ENCODE measurements at places on chromosomes 2 and 18.

DNA sequence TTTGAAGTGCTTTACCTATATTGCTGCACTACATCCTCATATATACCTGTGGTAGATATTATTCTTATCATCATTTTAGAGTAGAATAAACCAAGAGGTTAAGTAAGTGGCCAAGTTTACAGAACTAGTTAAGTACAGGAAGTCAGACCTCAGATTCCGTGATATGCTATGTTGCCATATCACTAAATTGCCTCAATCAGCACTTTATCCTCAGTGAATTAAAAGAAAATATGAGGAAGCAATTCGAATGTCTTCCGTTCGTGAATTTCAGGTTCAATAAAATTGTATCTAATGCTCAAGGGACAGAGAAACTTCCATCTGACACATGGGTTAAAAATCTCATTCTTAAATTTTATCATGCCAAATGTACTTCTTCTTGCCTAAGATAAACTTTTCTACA lies 848.6 kb downstream of the CPS1 start:
- DNase-seq = no peak

GRCh38 chr2:102114851-102115497 lies 27.6 kb upstream of the IL1R1 start:
- no peak for DNase-seq

- no peak for DNase-seq
Measured at GRCh38 chr2:231626449-231626848, 33.8 kb downstream of the TEX44 start.

DNA sequence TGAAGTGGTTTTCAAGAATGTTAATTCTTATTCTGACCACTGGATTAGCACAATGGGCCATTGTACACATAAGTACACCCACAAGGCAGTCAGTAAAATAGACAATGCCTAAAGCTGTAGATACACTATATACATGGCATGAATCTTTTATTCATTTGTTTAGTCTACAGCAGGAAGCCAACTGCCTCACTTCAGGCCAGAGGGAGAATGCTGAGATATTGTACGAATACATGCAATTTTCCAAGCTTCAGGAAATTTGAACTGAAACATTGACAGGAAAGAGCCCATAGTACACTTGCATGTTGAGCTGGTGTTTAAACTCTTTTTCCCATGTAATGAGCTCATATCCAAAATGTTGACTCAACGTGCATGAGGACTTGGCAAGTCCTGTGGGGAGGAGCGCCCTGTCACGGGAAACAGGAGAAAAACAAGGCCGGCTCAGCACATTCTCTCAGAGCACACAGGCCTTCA lies 111.6 kb upstream of the CYP1B1 start:
- no peak for DNase-seq

DNA sequence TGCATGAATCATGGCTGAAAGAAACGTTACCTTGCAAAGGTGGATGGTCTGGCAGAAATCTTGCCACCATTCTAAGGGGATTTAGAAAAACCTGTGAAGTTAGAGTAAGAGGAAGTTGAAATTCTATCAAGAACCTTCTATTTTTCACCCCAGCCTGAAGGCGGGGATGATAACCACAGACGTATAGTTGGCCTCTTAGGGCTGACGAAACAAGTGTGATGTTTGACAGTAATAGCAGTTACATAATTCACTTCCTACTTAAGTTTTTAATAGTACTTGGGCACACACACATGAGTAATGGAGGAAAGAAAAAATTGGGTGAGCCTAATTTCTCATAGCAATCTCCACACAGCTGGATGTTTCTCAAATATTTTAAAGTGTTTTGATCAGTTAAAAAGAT lies 336.6 kb upstream of the SALL3 start:
- DNase-seq = no peak

GRCh38 chr2:98615481-98615880 lies 7.1 kb downstream of the UNC50 start:
- DNase-seq = no peak

DNA sequence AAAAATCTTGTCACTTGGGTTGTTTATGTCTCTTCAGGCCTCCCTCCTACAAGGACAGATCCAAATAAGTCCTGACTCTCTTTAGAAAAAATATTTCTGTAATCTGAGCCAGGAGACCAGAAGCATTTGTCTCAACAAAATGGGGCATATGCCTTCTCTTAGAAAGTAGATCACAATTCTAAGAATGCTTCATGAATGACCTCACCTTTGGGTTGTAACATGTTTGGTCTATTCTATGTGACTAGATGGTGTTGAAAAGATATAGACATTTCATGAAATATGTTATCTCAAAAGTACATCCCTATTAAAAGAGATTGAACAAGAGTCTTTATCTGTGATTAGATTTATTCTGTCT lies 159.0 kb upstream of the SETBP1 start:
- DNase-seq = no peak

GRCh38 chr2:19818039-19818438 lies 83.7 kb downstream of the TTC32 start:
- DNase-seq = no peak

GRCh38 chr2:204306667-204307066 lies 238.6 kb upstream of the PARD3B start:
- no peak for DNase-seq

GRCh38 chr18:58254873-58255511 lies 211.0 kb downstream of the NEDD4L start:
- no peak for DNase-seq

DNA sequence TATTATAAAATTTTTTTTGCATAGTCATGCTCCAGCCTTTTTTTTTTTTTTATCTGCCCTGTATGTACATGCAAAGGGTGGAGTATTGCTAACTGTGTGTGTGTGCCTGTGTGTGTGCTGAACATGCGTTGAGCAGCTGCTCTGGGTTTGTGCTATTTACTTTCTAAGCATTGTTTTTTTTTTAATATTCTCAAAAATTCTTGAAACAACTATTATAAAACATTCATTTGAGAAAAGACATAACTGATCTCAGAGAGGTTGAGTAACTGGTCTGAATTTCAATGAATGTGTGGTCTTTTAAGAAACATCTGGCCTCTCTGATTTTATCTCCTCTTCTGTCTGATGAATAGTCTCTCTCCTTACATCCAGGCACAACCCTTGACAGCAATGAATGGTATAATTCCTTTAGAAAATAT lies 366.0 kb upstream of the SLC14A2 start:
- DNase-seq = no peak

GRCh38 chr2:61463769-61464475 lies 7.0 kb downstream of the USP34 start:
- DNase-seq = no peak

- no peak for DNase-seq
Measured at GRCh38 chr18:76783786-76784484, 38.4 kb upstream of the ZNF236 start.

DNA sequence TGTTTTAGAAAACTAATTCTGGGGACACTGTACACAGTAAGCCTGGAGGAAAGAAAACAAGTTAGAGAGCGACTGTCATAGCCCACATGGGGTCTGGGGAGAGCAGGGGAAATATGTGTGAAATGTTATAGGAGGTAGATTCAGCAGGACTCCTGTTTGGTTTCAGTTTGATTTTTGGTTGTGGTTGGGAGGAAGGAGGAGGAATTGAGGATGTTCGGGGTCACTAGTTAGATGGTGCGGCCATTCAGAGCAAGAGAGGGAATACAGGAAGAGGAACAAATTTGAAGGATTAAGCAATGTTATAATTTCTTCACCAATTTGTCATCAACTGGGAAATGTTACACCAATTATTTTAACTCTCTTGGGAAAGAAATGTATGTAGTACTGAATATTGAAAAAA lies 25.1 kb downstream of the TTC39C start:
- DNase-seq = no peak

DNA sequence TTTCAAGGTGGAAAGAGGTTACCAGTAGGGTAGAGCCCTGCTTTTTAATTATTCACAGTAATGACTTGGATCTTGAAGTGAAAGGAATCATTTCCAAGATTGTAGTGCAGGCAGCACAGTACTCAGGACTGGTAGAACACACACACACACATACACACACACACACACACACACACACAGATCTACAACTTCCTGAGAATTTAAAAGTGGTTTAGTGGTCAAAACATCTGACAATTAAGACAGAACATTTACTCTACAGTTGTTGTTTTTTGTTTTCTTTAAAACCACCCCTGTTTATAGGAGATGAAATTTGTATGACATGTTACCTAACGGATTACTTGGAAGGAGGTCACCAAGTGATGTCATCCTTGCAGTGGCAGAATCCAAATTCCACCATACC lies 146.7 kb upstream of the VRK2 start:
- no peak for DNase-seq

- no peak for DNase-seq
Measured at GRCh38 chr2:236236559-236237452, 27.4 kb downstream of the ASB18 start.

GRCh38 chr18:45084206-45084605 lies 403.5 kb downstream of the SETBP1 start:
- no peak for DNase-seq

GRCh38 chr2:133892352-133892913 lies 324.2 kb upstream of the NCKAP5 start:
- DNase-seq = no peak

GRCh38 chr2:16285813-16286510 lies 345.6 kb downstream of the MYCN start:
- no peak for DNase-seq

DNA sequence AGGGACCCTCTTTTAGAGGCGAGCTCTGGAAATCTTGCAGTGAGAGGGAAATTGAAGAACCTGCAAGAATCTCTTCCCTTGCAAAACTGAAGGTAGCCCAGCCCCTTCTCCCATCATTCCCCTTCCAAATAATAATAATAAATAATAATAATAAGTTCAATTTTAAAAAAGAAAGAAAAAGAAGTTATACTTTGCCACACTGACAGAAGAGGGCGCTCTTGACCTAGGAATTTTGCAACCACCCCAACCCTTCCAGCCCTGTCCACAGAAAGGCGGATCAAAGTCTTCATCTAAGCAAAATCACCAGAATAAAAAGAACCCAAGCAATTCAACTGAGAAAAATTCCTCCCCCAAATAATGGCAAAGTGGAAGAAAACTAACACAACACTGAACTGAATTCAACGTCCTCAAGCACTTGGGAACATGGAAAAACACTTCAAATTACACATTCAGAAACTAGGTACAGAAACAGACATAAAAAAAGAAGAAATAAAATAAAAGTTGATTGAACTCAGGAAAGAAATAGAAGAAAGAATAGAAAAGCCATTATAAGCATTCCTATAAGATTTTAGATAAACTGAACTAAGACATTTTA lies 98.9 kb upstream of the GLS start:
- peak; percentile 63 for DNase-seq

GRCh38 chr2:70712916-70713315 lies 55.1 kb downstream of the ADD2 start:
- no peak for DNase-seq

- no peak for DNase-seq
Measured at GRCh38 chr2:34105006-34105767, 506.1 kb upstream of the FAM98A start.

DNA sequence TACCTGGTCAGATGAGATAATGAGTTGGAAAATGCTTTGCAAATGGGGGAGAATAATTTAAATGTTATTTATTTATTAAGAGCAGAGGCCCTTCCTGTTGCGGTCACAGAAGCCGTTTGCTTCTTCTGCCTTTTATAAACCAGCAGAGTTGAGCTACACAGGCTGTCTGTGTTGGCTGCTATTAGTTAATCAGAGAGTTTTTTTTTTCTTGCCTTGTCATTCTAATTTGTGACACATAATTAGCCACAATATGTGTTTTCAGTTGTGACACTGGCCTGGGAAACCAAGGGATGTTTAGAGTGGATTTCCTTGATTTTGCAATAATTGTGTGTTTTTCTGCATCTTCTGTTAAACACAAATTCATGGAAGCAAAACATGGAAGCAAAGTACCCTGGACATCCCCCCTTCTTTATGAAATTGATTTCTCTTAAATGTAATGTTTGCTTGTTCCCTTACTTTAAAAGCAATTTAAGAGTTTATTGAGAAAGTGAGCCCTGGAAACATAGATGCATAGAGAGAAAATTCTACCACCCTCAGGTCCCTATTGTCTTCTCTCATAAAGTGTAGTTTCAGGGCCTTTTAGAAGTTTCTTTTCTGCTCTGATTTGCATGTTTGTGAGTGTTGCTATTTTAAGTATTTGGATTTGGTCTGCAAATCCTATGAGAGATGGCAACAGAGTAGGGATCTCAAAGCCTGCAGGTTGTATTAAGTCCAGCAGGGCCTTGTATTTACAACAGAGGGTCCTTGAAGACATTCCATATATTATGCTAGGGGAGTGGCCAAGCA lies 22.8 kb upstream of the IL37 start:
- no peak for DNase-seq

DNA sequence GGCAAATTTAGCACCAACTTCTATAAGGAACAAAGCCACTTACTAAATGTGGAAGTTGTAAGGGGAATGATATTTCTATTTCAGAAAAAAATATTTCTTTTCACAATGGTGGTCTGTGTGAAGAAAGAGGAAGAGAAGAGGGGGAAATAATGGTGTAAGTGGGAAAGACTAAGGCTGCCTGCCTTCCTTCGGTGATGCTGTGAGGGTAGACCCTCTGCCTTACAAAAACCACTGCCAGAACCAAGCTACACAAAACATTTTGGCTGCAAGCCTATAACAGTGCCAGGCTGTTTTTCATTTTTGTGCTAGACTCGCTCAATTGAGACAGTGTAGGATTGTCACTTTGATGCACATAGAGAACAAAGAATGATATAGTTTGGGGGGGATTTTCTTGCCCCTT lies 286.6 kb downstream of the ZEB2 start:
- no peak for DNase-seq

- no peak for DNase-seq
Measured at GRCh38 chr18:74152857-74153256, 4.5 kb downstream of the TIMM21 start.

DNA sequence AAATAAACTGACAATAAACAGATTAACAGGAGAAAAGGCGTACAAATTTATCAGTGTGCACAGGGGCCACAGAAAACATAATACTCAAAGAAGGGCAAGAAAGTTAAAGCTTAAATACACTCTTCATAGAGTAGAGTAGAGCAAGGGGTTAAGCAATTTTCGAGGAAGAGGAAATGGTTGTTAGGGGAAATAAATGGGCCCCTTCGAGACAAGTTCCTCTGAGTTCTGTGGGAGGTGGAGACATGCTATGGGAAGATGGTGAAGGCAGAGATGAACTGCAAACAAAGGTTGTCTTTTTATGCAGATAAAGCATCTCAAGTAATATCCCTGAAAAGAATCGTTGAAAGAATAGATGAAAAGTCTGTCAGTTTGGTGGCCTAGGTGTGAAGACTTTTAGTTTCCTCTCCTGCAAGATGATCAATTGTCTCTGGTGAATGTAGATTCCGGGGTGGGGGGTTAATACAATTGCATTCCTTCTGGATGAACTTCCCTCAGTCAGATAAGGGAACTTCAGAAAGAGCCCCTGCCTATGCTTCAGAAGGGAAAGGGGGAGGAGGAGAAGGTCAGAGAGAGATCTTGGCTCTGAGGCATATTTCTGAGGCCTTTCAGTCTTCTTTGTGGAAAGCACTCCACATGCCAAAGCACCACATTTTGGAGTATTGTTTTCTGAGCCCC lies 127.0 kb downstream of the METTL4 start:
- no peak for DNase-seq

GRCh38 chr18:10320791-10321190 lies 133.6 kb upstream of the APCDD1 start:
- no peak for DNase-seq

GRCh38 chr18:52152036-52152435 lies 188.0 kb upstream of the DCC start:
- DNase-seq = no peak

Data from Caco-2 (cell line).